ENCODE measurements at places on chromosomes 7 and 10. TPM values are rescaled to one million over a fixed set of nuclear protein-coding genes. Genes with fewer than 3 reads are reported as not detected.
A peak's percentile ranks its signal among the peaks of the same experiment; 100 is the strongest.

GRCh38 chr7:149161241-149161848 lies 14.1 kb downstream of the ZNF398 start:
- DNase-seq, result no peak

GRCh38 chr7:105655500-105656380 lies 74.4 kb upstream of the EFCAB10 start:
- DNase-seq, result peak; percentile 63

DNA sequence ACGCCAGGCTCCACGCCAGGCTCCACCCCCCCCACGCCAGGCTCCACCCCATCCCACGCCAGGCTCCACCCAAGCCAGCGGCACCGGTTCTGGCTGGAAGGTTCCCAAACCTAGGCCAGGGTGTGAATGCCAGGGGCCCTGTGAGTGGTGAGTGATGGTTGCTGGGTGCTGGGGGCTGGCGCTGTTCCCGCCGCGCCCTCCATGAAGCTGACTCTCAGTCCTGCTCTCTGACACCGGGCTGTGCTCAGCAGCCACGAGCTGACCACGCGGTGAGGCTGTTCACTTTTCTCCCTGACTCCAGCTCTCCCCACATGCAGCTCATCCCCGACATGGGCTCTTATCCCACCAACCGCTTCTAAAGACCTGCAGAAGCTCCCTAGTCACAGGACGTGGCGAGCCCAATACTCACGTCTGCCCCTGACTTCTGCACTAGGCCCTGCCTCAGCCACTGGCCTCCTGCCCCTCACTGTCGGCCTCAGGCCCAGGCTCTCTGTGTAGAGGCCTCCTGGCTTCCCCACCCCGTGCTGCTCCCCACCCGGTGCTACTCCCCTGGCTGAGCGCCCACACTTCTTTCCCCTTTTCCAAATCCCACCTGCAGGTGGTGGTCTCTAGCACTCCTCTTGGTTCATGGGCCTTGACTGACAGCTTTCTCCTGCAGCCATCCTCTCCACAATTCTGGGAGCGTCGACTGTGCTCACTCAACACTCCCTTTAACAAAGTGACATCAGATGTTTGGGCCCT lies 603.0 kb downstream of the PTPRN2 start:
- DNase-seq, result no peak

- DNase-seq, result no peak
Observed at GRCh38 chr10:119245272-119245671, 37.9 kb downstream of the GRK5 start.

- DNase-seq, result no peak
Observed at GRCh38 chr7:46463170-46463569, 542.1 kb upstream of the IGFBP3 start.

GRCh38 chr7:106346678-106347217 lies 62.0 kb upstream of the NAMPT start:
- no peak for DNase-seq

DNA sequence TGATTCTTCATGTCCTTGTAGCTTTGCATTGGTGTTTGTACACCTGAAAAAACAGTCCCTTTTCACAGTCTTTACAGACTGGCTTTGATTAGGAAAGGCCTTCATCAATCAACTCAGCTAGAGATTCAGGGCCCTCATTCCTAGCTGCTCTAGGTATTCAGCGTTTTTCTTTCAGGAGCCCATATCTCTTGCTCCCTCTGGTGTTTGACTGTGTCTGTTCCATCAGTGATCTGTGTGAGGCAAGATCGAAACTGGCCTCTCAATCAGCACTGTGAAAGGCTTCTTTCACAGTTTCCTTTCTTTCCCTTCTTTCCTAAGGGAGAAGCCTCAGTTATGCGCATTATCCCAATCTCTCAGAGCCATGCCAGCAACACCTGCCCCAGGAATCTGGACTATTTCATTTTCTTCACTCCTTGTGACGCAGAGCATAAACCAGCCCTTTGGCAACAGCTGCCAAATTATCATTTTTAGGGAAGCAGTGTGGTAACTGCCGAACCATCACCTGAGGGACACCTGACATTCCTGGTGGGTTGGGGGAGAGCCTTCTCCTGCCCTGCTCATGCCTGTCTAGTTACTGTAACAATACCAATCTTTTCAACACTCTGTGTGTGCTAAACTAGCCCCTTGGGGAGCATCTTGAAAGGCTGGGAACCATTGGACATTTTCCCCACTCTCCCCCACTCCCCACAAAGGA lies 75.7 kb upstream of the CCDC71L start:
- DNase-seq, result no peak

- DNase-seq, result peak; percentile 38
Observed at GRCh38 chr10:129761981-129762956, 201.8 kb downstream of the EBF3 start.

DNA sequence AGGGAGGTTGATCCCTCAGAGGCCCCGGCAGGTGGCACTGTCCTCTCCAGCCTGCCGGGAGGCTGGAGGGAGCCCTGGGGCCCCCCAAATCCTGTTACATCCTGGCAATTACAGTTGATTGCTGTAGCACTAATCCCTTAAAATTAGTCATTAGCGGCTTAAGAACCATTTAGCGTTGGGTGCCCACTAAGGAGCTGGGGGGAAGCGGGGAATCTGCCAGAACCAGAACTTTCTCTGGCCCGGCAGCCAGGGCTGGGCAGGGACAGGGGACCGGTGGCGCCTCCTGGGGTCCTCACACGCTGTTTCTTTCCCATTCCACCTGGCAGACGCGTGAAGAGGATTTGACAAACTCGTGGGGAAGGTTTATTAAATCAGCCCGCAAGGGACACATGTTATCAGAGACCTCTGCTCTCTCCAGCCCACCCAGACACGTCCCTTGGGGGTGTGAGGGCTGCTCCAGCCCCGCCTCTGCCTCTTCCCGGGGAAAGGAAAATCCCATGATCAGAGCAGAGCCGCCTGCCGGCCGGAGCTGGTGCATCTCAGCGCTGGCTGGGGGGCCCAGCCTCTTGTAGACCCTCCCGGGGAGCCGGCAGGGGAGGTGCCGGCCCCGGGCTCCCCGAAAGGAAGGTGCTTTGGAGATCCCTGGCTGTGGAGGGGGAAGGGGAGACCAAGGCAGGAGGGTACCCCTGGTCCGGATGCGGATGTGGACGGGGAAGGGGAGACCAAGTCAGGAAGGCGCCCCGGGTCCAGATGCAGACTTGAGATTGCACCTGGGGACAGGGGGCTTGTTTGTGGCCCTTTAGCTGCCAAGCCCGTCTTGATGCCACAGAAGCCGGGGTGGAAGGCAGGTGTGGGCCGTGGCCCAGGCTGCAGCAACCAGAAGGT lies 142.7 kb downstream of the ELFN1 start:
- no peak for DNase-seq

DNA sequence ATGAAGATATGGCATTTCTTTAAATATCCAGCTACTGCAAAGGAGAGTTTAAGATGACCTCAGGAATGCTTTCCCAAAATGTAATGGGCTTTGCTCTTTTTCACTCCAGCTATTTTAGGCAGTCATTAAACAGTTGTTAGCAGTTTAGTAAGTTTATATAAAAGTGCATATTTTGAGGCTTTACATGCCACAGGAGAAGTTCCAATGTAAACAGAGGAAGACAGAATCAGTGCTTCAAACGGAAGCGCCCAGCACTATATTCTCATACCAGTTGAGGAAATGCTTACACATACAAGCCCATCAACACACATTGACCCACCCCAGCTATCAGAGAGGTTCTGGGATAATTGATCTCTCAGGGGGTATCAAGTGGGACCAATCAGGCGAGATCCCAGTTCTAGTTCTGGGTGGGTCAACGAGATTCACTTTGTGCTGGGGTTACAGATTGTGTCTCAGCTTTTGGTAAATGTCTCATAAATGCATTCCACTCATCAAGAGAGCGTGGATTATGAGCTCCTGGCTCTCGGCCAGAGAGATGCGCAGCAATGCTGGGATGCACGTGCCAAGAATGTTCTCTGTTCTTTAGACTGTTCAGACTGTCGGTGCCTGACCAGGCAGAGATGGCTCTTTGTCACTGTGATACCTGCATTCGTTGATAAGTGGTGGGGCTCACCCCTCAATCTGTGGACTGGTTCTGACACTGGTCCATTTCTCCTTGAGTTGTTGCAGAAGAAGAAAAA lies 55.0 kb downstream of the CACNB2 start:
- no peak for DNase-seq

GRCh38 chr7:22732556-22733126 lies 5.6 kb downstream of the IL6 start:
- no peak for DNase-seq

- no peak for DNase-seq
Observed at GRCh38 chr7:79880312-79880711, 254.3 kb upstream of the GNAI1 start.

DNA sequence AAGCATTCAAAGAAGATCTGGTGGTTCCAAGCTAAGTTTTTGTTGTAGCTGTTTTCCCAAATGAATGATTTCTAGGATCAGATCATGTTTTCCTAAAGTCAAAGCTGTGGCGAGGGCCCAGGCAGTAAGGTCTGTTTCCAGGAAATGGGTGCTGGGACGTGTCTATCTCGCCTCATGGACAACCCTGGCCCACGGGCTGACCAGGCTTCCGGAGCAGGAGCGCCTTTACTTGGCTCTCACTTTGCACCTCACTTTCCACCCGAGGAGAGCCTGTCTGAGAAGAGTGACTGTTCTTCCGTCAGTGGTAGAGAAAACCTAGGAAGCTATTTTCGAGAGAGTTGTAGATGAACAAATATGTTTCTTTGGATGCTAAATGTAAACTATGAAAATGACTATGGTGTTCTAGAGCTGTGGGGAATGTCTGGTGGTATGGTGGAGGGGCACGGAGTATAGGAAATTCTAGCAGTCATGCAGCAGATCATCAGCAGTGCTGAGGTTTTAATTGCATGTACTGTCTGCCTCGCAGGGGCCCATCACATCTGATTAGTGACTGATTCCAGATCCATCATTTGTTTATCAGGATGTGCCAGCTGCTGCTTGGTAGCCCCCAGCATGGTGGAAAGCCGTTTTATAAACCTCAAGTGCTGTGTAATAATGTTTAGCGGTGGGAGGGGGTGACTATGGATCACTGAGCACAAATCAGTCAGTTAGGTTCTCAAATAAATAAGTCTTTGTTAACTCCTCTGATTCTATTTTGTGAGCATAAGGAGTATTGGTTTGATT lies 66.6 kb downstream of the VWC2 start:
- no peak for DNase-seq

- no peak for DNase-seq
Observed at GRCh38 chr7:36884351-36884750, 160.1 kb upstream of the AOAH start.

GRCh38 chr10:33355274-33355673 lies 20.8 kb upstream of the NRP1 start:
- DNase-seq, result no peak

DNA sequence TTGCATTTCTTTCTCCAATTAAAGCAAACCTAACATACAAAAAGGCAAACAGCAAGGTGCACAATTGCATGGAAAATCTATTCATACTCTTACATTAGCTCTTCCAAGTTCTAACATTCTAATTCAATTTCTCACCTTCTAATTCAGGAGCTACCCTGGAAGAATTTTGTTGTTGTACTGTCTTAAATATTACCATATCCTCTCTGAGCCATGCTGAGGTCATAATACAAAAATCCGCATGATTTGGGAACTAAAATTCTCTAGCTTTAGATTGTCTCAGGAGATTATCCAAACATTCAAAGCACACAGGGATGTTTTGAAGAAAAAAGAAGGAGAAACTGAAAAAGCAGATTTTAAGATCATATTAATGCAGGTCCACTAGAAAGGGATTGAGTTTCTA lies 229.9 kb downstream of the KIAA1217 start:
- DNase-seq, result no peak

- DNase-seq, result no peak
Observed at GRCh38 chr10:48511066-48511874, 93.6 kb downstream of the ARHGAP22 start.

- peak; percentile 86 for DNase-seq
Observed at GRCh38 chr10:33005322-33006301, 47.6 kb upstream of the ITGB1 start.

DNA sequence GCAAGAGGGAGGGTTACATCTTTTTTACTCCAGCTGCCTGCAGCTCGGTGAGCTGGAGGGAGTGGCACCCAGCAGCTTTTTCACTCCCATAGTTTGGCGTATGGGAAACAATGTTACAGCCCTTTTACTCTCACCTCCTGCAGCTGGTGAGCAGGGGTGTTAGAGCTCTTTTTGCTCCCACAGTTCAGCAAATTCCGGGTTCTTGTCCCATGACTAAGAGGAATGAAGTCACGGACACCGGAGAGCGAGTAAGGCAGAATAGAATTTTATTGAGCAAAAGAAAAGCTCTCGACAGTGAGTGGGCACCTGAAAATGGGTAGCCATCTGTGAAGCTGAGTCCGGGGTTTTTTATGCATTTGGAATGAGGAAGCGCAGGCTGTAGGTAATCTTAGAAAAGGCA lies 446.6 kb downstream of the GFRA1 start:
- DNase-seq, result no peak

GRCh38 chr10:22219308-22219707 lies 1.5 kb upstream of the EBLN1 start:
- DNase-seq, result no peak

DNA sequence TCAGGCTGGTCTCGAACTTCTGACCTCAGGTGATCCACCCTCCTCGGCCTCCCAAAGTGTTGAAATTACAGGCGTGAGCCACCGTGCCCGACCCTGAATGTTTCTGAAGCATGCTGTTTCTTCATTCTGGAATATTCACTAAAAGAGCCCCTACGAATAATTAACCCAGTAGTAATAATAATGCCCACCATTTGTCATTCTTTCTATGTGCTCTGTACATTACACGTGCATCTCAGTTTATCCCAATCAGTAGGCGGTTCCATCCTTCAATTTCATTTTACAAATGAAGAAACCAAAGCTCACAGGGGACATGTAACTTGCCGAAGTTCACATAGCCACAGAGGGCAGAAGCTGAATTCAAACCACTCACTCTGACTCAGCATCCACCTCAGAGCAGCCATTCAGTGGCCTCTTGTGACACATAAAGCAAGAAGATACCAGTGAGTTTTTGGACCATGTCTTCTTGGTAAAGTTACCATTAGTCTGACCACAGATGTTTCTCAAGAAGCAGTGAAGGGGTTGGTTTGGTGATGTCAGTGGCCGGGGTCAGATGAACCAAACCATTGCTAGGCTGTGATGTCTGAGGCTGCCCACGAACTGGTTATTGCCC lies 71.9 kb upstream of the DUSP5 start:
- DNase-seq, result no peak

The IQUB gene
- 0.30 TPM for total RNA-seq

The DPY19L1 gene
- total RNA-seq, result 31.6 TPM

The TMEM236 gene
- 0.43 TPM for total RNA-seq

The CNNM1 gene
- total RNA-seq, result 0.13 TPM

The MPP7 gene
- 14.0 TPM for total RNA-seq

The SPDYE2B gene
- not detected for total RNA-seq

The FAM241B gene
- 3.3 TPM for total RNA-seq

The IFIT1B gene
- total RNA-seq, result not detected

The FAM131B gene
- total RNA-seq, result 0.59 TPM

The VPS37D gene
- total RNA-seq, result 2.7 TPM

The FAM180A gene
- total RNA-seq, result 5.9 TPM

The SLC26A3 gene
- not detected for total RNA-seq

The PIP gene
- not detected for total RNA-seq

Data from Right ventricle myocardium superior (tissue), 1 donor.